ENCODE measurements at places on chromosomes 5 and 9.

DNA sequence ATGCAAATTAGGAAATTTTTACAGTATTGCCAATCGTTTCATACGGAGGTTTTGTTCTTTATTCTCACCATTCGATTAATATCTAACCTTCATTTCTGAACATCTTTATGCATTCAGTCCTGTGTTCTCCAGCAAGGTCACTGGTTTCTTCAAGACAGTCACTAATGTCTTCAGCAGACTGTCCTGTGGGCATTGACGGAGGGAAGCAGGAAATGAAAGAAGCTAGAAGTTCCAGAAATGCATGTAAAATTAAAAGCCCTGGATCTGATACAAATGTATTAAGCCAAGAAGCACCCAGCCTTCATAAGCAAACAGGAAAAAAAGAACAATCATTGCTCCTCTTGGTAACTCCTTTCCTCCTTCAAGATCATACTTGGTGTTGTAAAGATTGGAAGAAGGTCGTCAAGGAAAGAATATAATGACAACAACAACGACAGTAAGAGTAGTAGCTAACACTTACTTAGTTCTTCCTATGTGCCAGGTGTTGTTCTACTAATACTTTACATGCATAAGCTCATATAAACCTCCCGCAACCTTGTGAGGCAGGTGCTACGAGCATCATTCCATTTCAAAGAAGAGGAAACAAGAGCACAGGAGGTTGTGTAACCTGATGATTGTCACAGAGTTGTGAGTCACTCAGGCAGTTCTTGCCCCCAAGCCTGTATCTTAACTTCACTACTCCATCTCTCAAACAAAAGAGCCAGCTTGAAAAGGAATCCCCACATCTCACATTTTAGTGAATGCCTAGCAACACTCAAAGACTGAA is 59.9 kb upstream of the CER1 start:
- peak; percentile 15 for DNase-seq

- DNase-seq: peak; percentile 28
Measured at GRCh38 chr9:3292311-3292710, 233.5 kb downstream of the RFX3 start.

- DNase-seq: peak; percentile 59
Measured at GRCh38 chr5:60161340-60161934, 267.9 kb upstream of the PDE4D start.

DNA sequence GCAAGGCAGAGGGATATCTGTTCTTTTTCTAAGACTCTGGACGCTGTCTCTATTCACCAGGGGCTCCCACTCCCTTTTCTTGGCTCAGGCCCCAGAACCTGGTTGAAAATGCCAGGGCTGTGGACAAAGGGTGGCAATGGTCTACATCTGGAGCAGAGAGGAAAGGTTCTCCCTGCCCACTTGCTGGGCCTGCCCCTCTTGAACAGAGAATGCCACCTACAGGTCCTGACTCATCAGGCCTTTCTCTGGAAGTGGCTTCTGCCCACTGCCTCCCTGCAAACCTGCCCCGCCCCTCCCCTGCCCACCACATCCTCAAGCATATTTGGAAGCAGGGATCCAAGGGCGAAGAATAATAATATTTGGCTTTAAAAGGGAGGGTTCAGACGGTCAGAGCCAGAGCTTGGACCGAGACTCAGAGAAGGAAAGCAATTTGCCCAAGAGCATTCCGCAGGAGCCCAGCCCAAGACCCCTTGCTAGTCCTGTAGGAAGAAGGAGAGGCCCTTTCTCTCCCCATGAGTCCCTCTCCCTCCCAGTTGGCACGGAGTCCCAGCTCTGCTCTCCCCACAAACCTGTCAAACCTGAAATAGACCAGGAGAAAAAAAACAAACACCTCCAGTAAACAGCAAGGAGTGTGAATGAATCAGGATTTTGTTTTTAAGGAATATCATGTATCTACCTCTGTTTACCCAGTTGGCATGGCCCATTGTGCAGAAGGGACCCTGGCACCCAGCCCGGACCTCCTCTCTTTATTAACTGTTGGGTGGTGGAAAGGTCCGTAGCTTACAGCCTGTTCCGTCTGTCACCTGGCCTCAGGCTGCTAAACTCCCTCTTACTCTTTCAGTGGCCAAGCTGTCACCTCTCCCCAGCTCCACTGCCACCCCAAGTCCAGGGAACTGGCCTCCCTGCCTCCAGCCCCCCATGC is 37.7 kb upstream of the STXBP1 start:
- DNase-seq: no peak

DNA sequence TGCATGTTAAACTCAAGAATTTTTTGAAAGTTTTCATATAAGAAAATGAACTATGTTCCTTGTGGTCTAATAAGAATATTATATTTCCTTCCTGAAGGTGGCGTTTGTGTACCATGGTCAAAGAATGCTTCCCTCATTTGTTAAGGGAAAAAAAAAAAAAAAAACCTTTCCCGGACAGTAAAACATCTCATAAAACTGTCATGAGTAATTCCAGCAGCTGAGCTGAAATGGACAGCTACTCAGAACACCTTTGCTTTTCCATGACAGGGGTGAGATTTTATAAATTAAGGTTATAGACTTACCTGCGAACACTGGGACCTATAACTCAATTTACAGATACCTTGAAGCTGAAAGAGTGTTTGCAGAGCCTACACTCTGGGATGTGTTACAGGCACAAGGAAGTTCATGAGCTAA is 113.2 kb upstream of the RANBP3L start:
- peak; percentile 58 for DNase-seq

DNA sequence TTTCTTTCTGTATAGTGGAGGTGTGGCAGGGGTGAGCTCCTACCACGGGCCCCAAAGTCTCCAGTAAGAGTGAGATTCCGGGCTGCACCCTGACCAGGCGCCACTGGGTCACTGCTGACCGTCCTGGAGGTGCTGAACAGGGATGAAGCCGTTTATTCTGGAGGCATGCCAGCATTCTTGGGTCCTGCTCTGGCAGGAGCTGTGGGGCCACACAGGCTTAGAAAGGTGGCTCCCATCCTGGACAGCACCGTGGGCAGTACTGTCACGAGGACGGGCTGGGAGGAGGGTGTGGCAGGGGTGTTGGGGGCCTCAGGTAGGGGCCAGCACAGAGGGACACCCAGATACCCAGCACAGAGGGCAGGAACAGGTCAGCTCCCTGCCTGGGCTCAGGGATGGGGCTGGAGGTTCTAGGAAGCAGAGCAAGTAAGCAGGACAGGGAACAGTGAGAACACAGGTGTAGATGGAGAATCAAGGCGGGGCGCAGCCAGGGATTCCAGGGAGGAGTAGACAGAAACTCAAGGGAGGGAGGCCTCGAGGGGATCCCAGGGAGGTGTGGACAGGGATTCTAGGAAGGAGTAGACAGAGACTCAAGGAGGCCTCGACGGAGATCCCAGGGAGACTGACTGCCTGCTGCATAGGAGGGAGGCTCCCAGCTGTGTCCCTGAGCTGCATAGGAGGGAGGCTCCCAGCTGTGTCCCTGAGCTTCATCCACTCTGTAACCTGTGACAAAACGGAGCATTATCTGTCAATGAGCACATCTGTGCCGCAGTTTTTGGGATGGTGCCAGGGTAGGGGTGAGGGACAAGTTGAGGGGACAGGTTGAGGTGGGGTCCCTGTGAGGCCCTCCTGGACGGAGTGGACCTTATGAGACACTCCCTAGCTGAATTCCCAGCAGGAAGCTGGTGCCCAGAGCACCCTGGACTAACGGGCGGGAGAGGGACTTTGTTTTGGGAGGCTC is 1.1 kb upstream of the PLEKHG4B start:
- peak; percentile 8 for DNase-seq

DNA sequence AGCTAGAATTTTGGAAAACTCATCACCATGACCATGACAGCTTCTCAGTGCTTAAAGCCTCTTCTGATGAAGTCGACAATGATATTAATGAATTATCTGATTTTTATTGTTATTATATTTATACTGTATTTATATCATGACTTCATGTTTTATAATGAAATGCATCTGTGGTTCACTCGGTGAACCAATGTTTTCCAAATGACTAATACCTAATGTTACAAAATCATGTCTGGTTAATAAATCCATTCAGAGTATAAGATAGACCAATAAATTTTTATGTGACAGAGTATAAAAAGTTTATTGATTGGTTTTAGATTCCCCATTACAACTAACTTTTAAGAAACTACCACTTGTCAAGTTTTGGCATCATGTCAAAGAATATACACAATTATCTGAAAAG is 416.5 kb downstream of the MLLT3 start:
- peak; percentile 60 for DNase-seq

DNA sequence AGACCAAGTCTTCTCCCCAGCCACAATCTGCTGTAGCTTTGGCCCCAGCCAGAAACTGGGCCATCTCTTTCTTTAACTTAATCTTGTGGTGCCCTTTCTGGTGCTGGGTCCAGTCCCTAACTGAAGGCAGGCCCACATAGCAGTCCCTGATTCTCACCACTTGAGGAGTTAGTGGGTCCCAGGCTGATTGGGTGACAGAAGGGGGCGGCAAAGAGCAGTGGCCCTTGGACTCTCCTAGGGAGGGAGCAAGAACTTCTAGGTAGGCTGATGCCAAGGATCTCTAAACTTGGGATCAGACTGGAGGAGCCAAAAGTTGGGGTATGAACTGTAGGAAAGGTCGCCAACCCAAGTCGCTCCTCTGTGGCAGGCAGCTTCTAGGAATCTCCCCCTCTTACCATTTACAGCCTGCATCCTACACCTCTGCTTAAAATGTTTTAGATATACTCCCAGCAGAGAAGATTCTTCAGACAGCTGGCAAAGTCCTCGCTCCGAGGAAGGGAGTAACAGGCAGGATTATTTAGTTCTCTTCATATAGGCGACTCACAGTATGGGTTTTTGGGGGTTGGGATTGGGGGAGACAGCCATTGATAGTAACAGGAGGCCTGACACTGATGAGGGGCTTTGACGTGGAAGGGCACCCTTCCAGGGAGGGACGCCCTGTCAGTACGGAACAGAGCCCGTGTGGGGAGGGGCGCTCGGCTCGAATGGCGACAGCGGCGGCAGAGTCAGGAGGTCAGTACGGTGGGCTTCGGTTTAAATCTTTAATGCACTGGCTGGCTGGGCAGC is 2.0 kb upstream of the CCL27 start:
- DNase-seq: peak; percentile 81

GRCh38 chr5:58887721-58888409 is 305.0 kb downstream of the RAB3C start:
- peak; percentile 67 for DNase-seq

GRCh38 chr9:127776195-127776923 is 2.1 kb downstream of the SH2D3C start:
- DNase-seq: no peak

DNA sequence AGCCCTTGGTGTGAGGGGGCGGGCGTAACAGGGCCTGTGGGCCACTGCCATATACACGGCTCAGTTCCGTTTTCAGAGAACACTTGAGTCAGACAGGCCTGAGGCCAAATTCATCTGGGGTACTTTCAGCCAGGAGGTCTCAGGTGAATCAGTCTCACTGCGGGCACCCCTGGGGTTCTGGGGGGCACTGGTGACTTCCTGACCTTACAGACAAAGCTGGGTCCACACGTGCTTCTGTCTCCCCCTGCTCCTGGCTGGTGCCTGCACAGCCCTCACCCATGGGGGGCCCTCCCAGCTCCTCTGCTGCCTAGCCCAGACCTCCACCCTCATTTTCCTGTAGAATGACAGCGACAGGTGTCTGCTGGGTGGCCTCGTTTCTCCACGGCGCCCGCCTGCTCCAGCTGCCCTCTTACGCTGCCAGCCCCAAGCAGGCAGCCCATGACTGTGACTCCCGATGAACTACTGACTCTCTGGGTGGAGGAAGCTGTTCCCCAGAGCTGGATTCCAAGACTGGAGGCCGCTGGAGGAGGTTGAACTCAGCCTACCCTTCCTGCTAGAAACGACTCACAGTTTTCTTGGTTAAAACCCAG is 374.1 kb upstream of the IRX4 start:
- DNase-seq: no peak

DNA sequence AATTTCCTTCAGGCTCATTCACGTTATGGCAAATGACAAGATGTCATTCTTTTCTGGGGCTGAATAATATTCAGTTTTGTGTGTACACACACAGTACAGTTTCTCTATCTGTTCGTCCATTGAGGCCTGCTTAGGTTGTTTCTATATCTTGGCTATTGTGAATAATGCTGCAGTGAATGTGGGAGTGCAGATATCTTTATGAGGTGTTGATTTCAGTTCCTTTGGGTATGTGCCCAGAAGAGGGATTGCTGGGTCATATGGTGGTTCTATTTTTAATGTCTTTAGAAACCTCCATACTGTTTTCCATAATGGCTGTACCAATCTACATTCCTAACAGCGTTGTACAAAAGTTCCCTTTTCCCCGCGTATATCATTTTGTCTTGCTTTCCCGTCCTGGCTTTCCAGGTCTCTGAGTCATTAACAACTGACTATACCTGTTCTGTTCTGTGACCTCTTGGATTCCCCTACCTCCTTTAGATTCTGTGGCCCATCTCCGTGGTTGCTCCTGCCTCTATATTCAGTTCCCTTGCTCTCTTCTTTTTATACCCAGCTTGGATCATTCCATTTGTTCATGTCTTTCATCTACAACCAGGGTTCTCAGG is 6.8 kb downstream of the SNX30 start:
- no peak for DNase-seq

- peak; percentile 39 for DNase-seq
Measured at GRCh38 chr5:160233215-160233614, 3.9 kb downstream of the FABP6 start.

DNA sequence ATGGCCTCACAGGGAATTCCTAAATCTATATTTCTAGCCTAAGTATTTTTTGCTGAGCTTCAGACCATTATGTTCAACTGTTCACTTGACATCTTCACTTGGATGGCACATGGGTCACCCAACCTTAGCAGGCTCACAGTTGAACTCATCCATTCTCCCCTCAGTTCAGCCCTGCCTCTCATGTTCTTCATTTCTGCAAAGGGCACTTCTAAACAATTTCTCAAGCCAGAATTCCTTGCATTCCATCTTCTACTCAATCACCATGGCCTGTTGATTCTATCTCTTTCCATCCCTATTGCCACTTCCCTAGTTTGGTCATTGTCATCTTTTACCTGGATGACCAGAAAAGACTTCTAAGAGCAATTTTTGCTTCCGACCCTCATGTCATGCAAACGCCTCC is 7.3 kb upstream of the RGS3 start:
- DNase-seq: peak; percentile 40

DNA sequence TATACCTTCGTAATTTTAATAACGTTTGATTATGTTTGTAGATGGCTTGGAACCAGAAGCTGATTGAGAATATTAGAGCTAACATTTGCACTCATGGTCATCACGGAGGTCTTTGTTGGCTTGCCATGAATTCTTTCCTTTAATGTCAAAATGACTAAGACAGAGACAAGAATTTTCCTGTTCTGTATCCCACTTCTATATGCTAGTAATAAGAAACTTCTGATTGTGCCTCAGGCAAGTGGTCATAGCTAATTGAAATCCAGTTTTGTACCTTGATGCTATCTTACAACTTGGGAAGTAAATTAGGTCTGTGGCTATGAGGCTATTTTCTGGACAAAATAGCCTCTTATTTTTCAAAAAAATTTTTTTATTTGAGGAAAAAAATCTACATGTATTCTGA is 167.6 kb downstream of the RANBP17 start:
- no peak for DNase-seq

DNA sequence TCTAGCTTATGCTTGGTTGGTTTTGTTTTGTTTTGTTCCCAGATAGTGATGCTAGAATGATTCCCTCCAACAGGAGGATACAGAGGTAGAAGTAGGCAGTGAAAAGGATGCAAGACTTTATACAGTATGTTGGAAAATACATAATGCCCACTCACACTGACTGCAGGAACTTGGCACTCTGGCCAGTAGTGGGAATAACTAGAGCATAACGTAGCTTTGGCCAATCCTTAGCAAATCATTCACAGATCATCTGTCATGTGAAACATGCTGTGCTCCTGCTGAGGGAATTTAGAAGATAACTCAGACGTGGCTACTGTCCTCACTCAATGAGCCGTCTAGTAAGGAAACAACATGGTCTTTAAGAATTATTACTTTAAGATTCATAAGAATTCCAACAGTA is 13.5 kb downstream of the CFAP90 start:
- DNase-seq: no peak
